Stimulated activated CD4-positive, alpha-beta T cell treated with anti-CD3 and anti-CD28 coated beads, Interleukin-2, amount 100 ng/mL, for 4 hours (primary cell): ENCODE measurements at places on chromosomes 7 and 10.

- DNase-seq: peak; percentile 7
Measured at GRCh38 chr7:28062197-28062991, 118.2 kb downstream of the JAZF1 start.

GRCh38 chr10:119358152-119358512 lies 150.8 kb downstream of the GRK5 start:
- no peak for DNase-seq

DNA sequence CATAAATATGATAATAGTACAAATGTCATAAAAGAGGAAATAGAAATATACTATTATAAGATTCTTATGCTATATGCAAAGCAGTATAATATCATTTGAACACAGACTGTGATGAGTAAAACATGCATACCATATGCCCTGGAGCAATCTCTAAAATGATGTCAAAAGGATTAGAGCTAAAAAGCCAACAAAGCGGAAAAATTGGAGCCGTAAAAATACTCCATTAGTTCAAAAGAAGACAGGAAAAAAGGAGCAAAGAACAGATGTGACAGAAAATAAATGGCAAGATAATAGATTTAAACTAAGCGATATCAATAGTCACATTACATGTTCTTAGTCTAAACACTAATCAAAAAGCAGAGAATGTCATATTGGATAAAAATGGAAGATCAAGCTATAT lies 191.0 kb upstream of the PLPP4 start:
- DNase-seq: no peak

DNA sequence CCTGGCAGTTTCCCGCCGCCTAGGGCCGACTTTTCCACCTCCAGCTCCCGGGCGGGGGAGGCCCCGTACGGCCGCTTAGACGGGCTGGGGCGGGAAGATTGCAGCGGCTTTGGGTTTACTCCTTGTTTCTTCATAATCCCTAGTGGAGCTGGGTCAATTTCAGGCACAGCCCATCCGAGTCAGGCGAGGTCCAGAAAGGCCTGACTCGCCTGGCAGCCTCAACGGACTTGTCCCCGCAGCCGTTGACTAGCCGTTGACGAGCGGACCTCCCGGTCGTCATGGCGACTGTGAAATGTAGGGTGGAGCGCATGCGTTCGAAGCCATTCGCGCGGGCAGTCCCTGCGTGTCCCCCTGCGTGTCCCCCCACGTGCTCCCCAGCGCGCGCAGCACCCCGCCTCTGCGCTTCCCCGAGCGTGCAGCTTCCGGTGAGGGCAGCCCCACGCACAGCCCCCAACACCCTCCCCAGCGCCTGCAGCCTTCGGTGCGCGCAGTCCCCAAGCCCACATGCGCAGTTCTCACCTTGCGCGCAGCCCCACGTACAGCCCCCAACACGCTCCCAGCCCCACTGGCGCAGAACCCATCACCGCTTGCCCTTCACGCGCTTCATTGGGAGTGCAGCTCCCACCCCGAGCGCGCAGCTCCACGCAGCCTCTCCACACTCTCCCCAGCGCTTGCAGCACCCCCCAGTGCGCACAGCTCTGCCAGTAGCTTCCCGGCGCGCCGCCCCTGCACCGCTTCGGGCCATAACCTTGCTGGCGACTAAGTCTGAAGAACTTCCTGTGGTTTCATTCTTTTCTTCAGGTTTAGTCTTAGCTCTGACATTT lies 67.8 kb downstream of the TBX20 start:
- DNase-seq: no peak

DNA sequence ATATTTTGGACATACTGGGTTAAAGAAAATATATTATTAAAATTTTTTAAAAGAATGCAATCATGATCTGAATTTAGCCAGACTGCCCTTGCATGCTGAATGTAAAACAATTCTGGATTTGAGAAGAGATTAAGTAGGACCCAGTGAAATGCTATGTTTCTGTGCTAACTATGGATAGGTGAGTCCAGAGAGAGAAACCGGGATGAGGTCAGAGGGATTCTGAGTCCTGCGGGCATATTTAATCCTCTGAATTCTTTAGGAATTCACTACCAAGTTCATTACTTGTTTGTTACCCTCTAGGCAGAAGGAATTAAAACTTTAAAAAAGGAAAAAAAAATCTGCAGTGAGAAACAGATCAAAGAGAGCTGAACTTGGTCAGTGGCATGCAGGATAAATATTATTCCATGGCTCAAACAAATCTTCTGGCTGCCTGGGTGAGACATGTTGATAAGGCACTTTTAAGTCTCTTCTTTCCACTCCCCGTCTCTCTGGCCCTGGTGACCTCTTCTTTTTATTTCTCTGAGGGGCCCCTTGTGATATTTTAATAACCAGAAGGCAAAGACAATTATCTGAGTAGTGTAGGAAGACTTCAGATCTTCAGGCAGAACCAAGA lies 50.2 kb upstream of the LYZL1 start:
- no peak for DNase-seq

GRCh38 chr7:106773228-106773627 lies 91.9 kb upstream of the PIK3CG start:
- DNase-seq: no peak

DNA sequence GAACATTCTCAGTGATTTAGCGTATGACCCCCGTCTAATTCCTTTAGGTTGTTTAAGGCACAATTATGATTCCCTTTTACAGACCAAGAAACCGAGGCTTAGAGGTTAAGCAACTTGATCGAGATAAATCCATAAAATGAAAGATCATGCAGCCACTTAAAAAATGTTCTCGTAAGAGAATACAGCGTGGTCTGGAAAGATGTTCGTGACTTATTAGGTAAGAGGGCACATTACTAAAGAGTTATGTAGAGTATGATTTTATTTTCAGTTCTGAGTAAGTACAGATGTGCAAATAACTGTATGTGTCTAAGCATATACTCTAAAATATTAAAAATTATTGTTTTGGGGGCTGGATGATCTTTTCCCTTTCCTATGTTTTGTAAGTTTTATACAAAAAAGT lies 575.1 kb downstream of the PARD3 start:
- no peak for DNase-seq

DNA sequence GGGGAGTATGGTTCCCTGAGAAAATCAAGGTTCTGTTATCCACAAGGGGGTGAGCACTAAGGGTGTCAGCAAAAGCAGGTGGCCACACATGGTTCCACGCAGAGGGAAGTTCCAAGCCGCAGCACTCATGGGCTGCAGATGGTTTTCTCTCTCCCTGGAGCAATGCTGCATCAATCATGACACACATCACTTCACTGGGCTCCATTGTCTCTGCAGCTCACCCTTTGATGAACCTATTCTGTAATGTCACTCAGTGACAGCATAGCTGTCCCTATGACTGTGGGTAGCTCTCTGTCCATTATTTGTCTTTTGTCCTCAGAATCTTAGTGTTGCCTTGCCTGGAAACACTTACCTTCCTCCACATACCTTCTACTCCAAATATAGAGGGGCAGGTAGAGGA lies 34.8 kb downstream of the LRRC18 start:
- no peak for DNase-seq

DNA sequence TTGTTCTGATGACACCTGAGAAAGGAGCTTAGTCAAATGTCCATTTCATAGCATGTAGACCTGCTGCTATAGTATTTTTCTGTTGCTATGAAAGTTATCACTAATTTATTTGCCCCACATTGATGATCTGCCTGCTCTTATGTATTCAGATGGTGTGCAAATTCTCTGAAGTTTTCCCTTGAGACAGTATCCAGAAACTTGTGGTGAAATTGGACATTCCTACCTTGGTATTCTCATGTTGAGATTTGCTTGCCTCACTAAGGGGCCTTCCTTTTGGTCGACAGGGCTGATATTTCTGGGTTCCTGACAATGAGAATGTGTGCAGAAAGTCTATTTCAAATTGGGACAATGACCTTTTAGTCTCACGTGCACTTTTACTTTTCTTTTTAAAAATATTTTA lies 253.2 kb upstream of the FZD8 start:
- DNase-seq: no peak

GRCh38 chr10:58701405-58702135 lies 188.9 kb downstream of the BICC1 start:
- DNase-seq: no peak

DNA sequence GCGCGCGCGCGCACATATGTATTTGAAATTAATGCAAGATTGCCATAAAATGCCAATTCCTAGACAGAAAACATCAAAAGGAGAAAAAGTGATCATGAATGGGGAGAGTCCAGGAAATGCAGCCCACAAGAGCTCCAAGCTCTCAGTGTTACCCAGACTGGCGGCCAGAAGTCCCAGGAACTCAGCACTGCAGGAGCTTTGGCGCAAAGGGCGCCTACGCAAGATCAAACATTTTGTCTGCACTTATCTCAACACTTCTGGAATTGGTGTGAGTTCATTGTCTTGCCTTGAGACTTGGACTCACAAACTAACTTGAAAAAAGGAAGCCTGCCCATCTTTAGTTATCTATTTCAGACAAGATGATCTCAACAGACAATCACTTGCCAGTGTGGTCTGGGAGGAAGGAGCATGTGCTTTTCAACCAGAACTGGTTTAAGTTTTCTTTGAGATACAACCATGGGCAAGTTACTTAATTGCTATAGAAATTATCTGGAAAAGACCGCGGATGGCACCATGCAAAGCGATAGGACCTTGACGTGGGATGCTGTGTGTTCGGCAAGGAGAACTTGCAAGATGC lies 77.2 kb downstream of the KIAA1549 start:
- DNase-seq: no peak

- DNase-seq: no peak
Measured at GRCh38 chr7:37054624-37055241, 330.4 kb upstream of the AOAH start.

- DNase-seq: no peak
Measured at GRCh38 chr7:26165950-26166683, 14.1 kb downstream of the NFE2L3 start.

DNA sequence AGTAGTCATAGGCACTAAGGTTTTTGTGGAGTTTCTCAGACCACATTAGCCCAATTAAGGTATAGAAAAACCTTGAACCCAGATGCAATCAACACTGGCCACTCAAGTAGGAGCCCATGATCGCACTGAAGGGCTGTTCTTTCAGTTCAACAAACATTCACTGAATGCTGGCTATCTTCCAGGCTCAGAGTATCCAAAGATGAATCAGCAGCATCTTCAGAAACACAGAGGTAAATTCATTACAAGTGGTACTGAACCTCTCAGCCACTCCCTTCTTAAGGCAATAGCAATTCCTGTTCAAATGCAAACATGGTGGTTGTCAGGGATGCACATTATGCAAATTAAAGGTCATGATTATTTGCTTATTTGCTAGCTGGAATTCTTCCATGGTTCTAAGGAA lies 17.1 kb downstream of the KCNK18 start:
- DNase-seq: no peak

GRCh38 chr7:84647797-84648757 lies 453.5 kb upstream of the SEMA3A start:
- DNase-seq: no peak

- no peak for DNase-seq
Measured at GRCh38 chr7:157423348-157423747, 86.5 kb downstream of the DNAJB6 start.

DNA sequence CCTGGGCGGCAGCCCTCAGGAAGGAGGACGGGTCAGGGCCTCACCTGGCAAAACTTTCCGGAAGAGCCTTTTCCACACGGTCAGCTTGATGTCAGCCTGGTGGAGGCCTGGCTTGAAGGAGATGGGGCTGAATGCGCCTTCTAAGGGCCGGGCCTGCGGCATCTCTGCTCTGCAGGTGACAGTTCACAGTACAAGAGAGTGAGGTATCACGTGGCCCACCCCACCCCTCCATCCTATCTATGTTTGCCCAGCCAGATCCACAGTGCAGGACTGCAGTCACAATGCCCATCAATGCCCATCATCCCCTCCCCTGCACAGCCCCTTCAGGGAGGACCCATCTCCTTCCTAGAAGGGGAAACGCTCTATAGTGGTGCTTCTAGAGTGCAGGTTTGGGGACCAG lies 7.9 kb upstream of the NSUN5 start:
- no peak for DNase-seq

DNA sequence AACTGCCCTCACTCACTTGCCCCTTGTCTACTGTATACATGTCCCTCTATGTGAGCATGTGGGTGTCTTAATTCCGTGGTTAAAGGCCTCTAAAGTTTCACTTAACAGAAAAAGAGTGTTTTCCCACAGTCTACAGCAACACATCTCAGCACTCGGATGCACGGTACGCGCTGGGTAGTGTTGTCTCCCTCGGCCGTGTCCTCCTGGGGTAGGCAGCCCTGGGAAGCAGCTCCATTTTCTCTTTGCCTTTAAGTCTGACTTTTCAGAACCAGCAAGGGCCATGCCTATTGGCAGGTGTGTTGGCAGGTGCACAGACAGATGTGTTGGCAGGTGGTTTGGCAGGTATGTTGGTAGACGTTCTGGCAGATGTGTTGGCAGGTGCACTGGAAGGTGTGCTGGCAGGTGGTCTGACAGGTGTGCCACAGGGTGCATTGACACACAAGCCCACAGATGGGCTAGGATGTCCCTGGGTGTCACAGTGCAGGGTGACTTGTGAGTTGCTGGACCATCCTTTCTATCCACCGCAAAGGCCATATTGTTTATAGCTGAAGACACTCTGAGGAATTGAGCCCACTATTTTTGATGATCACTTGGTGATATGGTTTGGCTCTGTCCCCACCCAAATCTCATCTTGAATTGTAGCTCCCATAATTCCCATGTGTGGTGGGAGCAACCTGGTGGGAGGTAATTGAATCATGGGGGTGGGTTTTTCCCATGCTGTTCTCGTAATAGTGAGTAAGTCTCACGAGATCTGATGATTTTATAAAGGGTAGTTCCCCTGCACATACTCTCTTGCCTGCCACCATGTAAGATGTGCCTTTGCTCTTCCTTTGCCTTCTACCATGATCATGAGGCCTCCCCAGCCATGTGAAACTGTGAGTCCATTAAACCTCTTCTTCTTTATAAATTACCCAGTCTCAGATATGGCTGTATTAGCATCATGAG lies 296.9 kb downstream of the TNS3 start:
- DNase-seq: no peak

GRCh38 chr7:101868191-101868950 lies 50.9 kb downstream of the CUX1 start:
- no peak for DNase-seq

DNA sequence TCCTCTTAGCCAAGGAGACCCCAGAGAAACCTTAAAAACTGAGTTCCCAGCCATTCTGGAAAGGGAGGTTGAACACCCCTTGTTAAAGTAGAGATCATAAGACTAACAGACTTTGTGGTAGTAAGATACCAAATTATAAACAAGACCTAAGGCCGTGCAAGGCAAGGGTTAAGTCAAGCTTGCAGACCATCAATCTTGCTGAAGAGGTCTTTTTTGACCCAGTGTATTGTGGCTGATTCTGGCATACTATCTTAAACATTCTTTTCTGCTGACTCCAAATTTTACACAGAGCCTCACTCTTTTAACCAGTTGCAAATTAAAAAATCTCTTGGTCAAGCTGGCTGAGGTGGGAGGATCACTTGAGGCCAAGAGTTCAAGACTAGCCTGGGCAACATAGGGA lies 1.2 kb upstream of the TBRG4 start:
- DNase-seq: no peak

GRCh38 chr10:619710-620109 lies 69.8 kb downstream of the DIP2C start:
- no peak for DNase-seq

DNA sequence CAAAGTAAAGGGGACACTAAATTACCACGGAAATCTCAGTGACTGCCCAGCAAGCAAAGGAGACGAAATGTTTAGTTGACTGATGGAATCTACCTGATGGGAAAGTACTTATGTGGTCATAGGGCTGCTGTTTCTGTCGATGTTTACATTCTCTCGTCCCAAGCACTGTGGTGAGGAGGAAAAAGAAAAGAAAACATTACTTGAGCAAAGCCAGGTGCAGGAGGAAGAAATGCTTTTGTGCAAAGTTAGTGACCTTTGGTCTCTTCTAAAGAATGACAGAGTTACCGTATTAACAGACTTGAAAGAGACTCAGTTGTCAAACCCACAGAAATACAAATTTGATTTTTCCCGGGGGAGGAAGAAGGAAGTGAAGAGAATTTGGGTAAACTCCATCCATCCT lies 43.3 kb upstream of the FMC1 start:
- DNase-seq: no peak
